ENCODE measurements at places on chromosomes 7 and 10.

- peak; percentile 89 for DNase-seq
Observed at GRCh38 chr10:3828404-3829155, 43.6 kb upstream of the KLF6 start.

DNA sequence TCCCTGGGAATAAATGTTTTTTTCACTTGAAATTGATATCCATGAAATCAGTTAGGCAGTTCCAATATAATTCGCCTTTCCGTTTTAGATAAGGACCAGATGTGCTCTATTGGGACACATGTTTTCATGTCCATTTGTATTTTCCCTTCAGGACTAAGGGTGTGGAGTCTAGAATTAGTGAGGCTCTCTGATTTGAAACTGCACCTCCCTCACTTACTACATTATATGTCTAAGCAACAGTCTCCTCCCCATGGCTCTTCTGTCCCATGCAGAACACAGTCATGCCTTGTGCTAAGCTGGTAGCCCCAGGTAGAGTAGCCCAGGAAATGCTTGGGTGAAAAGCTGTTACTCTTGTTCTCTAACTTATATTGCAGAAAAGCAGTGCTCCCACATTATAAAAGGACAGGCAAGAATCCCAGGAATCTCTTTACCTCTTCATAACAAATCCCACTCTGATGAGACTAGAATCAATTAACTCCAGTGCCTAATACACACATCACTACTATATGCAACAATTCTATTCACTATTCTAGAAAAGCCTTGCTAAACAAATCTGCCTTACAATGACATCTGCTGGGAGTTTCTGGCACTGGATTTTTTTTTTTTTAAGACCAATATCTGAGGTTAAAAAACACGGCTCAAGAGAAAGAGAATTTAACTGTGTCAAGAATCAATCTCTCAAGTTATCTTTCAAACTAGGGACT, 293.9 kb downstream of the SNX13 start:
- peak; percentile 56 for DNase-seq

- DNase-seq: no peak
Observed at GRCh38 chr7:121755818-121756552, 117.0 kb upstream of the PTPRZ1 start.

- no peak for DNase-seq
Observed at GRCh38 chr10:131573707-131574106, 262.2 kb upstream of the TCERG1L start.

GRCh38 chr10:133109711-133110110, 22.0 kb downstream of the ADGRA1 start:
- DNase-seq: no peak
